ENCODE measurements at places on chromosomes 2 and 18. TPM values are rescaled to one million over a fixed set of nuclear protein-coding genes. Genes with fewer than 3 reads are reported as not detected.

FAM161A gene
- 16.4 TPM for polyA plus RNA-seq

QPCT gene
- polyA plus RNA-seq = 15.4 TPM

HNRNPA3 gene
- 608 TPM for polyA plus RNA-seq

STPG4 gene
- not detected for polyA plus RNA-seq

FIGN gene
- 9.9 TPM for polyA plus RNA-seq

C2orf81 gene
- polyA plus RNA-seq = 6.8 TPM

CFAP53 gene
- polyA plus RNA-seq = 3.9 TPM

EFHD1 gene
- polyA plus RNA-seq = 79.4 TPM

Measured in right renal pelvis (tissue), 4 donors.